ENCODE measurements at places on chromosomes 4 and X.

GRCh38 chr4:116386856-116387255 lies 698.5 kb downstream of the TRAM1L1 start:
- DNase-seq: no peak

- no peak for DNase-seq
Observed at GRCh38 chr4:56743550-56743949, 62.5 kb upstream of the HOPX start.

DNA sequence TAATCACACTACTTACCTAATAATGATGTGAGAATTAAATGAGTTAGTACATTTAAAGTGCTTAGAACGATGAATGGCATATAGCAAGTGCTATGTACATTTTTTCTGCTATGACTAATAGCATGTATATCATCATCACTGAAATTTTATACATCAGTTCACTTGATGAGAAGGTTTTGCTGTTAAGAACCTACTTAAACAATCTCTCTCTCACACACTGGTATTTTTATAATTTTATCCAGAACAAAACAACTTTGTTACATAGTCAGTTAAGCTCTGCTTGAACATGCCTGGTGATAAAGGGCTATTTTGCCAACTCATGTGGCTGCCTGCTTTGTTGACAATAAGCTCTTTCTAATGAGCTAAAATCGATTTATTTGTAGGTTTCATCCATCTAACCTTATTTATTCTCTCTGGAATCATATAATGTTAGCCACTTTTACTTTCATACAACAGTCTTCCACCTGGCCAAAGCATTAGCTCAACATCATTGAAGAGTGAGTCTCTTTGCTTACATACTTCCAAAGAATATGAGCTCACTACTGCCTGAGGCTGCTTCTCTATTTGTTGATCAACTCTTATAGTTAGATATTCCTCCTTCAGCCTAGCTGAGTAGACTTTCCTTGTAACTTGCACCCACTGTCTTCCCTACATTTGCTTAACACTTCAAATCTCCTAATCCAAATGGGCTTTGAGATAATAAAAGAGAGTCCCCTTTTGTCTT lies 372.7 kb upstream of the BOD1L1 start:
- no peak for DNase-seq

DNA sequence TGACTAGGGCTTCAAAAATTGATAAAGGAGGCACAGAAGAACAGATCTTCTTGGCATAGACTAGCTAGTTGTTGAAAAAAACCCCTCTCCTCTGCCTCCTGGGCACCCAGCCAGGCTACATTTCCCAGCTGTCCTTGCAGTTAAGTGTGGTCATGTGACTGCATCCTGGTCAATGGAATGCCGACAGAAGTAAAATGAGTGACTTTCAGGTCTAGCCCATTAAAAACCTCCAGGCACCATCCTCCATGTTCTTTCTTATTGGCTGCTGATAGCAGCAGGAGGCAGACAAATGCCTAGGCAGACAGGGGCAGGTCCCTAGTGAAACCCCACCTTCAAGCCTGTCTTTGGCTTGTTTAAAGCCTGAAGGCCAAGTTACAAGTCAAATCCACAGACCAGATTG lies 35.3 kb downstream of the ATXN3L start:
- DNase-seq: no peak

- DNase-seq: no peak
Observed at GRCh38 chr4:71713611-71714203, 70.2 kb downstream of the GC start.

- DNase-seq: no peak
Observed at GRCh38 chr4:128459547-128459946, 171.9 kb upstream of the PGRMC2 start.

- DNase-seq: no peak
Observed at GRCh38 chrX:136168929-136169735, 21.8 kb downstream of the FHL1 start.

GRCh38 chr4:183348136-183348535 lies 25.9 kb upstream of the CLDN24 start:
- DNase-seq: no peak

DNA sequence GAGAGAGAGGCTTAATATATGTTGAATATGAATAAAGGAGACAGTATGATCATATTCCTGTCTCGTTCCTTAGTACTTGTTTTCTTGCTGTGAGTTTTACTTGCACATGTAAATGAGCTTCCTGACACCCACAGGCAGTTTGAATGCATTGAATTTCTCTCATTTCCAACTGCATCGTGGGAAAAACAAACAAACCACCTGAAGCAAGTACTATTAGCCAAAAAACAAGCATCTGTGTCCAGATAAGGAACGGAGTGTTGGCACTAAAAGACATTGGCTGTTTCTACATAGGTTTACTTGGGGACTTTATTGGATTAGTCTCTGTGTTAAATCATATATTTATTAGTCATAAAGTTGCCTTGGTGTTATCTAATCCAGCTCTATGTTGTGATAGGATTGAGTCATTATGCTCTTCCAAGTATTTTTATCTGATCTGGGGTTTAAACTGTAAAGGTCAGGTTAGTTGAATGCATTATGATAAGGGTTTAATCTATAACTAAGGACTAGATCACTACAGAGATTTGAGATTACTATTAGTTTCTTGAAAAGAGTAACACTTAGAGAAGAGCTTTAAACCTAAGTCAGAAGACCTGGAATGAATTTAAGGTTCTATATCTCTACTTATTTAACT lies 339.0 kb upstream of the SPANXN4 start:
- no peak for DNase-seq

GRCh38 chr4:17787315-17787714 lies 5.9 kb upstream of the FAM184B start:
- DNase-seq: no peak

DNA sequence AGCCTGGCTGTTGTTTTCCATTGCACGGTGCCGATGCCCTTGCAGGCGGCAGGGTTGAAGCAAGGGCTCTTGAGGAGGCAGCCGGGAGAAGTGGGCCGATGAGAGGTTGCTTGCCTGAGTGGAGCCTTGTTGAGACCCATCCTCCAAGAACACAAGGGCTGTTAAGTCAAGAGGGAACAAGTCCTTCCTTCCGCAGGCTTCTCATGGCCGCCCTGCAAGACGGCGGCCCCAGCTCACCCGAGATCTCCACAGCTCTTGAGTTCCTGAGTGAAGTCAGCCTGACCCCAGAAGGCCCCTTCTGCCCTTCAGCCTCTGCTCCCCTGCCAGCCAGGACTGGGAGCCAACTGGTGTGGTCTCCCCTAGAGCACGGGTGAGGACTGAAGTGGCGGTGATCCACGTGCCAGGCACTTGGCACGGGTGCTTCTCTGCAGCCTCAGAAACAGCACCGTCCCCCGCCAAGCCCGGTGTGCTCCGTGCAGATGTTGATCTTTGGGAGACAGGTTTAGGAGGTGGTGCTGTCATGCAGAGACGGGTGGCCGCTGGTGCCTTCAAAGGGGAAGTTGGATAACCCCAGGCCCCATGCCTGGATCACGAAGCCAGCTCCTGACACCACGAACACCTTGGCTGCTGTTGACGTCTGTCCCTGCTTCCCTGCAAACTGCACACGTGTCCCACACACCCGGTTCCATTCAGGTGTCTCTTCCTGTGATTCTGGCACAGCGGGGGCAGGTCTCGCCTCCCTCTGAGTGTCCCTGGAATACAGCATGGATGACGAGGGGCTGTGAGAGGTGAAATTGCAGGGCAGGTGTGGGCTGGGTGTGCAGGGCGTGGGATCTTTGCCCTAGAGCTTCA lies 164.4 kb upstream of the PSAPL1 start:
- no peak for DNase-seq

All from activated CD8-positive, alpha-beta memory T cell treated with anti-CD3 and anti-CD28 coated beads for 4 hours (primary cell).